ENCODE measurements at places on chromosomes 1 and 21.

DNA sequence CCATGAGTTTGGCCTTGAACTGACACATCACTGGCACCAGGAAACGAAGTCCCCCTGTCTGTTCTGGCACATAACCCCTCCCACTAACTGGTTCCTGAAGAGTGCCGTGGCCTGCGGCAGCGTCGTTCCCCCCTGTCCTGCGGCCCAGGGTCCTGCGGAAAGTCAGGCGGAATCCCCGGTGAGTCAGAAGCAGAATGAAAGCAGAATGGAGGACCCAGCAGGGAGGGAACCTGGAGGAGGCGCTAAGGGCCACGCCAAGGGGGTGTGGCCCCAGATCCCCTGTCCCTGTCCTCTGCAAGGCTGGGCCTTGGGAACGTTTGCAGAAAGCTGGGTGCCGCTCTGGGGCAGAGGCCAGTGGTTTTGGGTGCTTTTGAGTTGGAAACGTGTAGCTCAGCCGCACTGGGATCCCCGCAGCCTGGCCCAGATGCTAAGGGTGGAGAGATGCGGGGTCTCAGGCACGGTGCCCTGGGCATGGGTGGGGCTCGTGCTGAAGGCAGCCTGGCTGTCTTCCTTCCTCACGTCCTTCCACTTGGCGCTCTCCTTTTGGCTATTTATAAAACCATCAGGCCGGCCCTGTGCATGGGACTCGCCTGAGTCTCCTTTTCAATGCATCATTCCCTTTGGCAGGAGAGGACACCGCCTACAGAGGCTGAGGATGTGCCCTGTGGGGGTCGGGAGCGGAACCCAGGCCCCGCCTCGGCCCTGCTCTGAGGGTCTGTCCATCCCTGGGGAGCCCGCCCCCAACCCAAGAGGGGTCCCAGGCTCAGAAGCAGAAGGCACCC is 36.2 kb downstream of the TP73 start:
- no peak for DNase-seq

GRCh38 chr1:43464681-43465504 is 11.2 kb upstream of the HYI start:
- DNase-seq, result no peak

GRCh38 chr1:234957330-234958065 is 171.1 kb downstream of the TOMM20 start:
- no peak for DNase-seq

DNA sequence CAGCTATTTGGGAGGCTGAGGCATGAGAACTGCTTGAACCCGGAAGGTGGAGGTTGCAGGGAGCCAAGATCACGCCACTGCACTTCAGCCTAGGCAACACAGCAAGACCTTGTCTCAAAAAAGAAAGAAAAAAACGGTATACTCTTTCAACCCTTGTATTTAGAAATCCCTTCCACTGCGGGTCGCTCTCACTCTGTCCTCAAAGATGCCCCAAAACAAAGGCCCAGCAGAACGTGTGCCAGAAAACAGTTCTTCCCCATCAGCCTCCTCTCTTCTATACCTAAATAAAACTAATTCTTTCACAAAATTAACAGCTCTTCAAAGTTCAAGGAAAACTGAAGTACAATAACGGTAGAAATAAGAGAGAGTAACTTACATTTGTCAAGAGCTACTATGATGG is 13.2 kb downstream of the SETD4 start:
- no peak for DNase-seq

GRCh38 chr21:28431527-28432200 is 561.0 kb downstream of the LTN1 start:
- DNase-seq, result no peak

GRCh38 chr1:41440321-41441085 is 44.0 kb downstream of the EDN2 start:
- no peak for DNase-seq
